IMR-90 (cell line): ENCODE measurements at places on chromosomes 12 and 14. TPM values are rescaled to one million over a fixed set of nuclear protein-coding genes. Genes with fewer than 3 reads are reported as not detected.

Gene ALX1
- polyA plus RNA-seq, result not detected in 2 replicates

Gene MNAT1
- 46.3 and 53.0 TPM in 2 replicates for polyA plus RNA-seq

DNA sequence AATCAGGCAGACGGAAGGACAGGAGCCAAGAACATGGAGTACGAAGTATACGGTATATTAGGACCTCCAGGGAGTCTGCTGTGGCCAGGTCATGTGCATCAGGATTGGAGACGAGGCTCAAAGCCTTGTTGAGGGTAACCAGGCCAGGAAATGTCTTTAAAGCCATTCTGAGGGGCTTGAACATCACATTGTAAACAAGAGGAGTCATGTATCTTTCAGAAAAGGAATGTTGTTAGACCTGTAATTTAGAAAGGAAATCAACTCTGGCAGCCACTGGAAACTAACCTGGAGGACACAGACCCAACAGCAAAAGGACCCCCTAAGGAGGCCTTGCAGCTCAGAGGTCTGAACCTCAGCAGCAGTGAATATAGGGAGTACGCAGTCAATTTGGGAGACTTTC lies 7.5 kb downstream of the MAP3K9 start:
- no peak for DNase-seq

Gene FGF6
- not detected in 2 replicates for polyA plus RNA-seq

- DNase-seq, result no peak
Observed at GRCh38 chr12:46384451-46385309, 12.1 kb upstream of the SLC38A2 start.

DNA sequence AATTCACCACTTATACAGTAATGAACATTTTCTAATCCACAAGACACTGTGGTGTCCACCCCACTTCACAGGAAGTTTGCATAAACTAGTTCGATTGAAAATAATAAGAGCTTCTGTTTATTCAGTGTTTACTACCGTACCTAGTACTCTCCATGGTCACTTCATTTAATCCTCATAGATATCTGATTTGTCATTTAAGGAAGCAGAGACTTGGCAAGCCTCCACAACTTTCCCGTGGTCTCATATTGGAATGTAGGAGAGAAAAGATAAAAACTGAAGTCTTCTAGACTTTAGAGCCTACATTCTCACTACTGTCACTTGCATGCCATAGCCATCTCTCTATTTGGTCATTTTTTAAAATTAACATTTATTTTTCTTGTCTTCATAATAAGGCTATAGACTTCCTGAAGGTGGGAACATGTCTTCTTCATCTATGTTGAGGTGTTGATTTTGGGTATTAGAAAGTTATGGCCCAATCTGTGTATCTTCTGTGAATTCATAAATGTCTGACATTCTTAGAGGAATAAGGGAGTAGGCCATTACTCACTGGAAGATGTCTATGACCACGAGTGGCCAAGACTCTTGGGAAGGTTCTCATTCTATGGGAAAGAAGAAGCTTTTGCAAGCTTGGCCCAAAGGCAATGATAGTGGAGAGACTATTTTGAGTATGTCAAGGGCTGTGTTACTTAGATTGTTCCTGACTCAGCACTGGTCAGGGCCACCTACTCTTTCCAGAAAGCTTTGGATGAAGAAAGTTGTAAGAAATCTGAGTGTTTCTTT lies 423.7 kb downstream of the LRIG3 start:
- peak; percentile 30 for DNase-seq
